ENCODE measurements at places on chromosomes 3 and 15.
A peak's percentile ranks its signal among the peaks of the same experiment; 100 is the strongest.

- DNase-seq = no peak
Observed at GRCh38 chr15:60349589-60349988, 48.2 kb downstream of the ANXA2 start.

- DNase-seq = peak; percentile 43
Observed at GRCh38 chr3:193830791-193831191, 237.8 kb downstream of the OPA1 start.

- no peak for DNase-seq
Observed at GRCh38 chr3:127718916-127719290, 46.2 kb downstream of the ABTB1 start.

GRCh38 chr15:74461847-74462511 is 1.0 kb upstream of the UBL7 start:
- DNase-seq = no peak

GRCh38 chr15:51086409-51086808 is 8.3 kb downstream of the TNFAIP8L3 start:
- DNase-seq = no peak

GRCh38 chr3:87164245-87164644 is 62.9 kb upstream of the CHMP2B start:
- no peak for DNase-seq

DNA sequence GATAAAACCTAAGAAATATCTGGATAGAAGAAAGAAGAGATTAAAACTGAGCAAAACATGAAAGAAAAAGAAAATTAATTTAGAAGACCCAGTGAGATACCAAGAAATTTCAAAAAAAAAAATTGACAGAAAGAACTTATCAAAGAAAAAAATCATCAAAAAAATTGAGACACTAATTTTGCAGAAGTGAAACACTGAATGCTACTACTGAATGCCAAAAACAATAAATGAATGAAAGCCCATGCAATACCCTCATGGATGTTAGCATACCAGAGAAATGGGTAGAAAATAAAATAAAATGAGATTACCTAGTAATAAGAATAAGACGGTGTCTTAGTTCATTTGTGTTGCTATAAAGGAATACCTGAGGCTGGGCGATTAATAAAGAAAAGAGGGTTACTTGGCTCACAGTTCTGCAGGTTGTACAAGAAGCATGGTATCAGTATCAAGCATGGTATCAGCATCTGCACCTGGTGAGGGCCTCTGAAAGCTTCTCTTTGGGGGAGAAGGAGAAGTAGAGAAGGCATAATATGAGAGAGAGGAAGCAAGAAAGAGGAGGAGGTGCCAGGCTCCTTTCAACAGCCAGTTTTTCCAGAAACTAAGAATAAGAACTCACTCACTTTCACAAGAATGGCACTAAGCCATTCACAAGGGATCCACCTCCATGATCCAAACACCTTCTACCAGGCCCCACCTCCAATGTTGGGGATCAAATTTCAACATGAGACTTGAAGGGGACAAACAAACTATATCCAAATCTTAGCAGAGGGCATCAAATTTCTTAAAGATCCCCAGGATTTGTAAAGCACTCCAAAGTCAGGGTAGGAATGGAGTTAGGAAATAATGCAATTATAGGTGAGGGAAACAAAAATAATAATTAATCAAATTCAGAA is 73.2 kb downstream of the BTLA start:
- DNase-seq = no peak

DNA sequence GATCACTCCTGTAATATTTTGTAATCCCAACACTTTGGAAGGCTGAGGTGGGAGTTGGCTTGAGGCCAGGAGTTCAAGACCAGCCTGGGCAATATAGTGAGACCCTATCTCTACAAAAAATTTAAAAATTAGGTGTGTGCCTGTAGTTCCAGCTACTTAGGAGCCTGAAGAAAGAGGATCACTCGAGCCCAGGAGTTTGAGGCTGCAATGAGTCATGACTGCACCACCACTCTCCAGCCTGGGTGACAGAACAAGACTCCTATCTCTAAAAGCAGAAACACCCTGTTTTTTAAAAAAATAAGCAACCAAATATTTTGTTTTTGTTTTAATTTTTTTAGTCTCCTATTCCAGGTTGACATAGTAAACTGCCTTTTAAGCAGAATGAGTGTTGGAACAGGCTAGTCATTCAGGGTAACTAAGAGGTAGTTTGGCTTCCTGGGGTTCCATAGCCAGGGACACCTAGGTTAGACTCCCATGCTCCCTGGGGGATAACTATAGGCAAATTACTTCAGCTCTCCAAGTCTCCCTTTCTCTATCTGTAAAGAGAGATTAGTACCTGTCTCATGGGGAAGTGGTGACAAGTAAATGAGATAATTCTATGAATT is 114.6 kb upstream of the C15orf61 start:
- no peak for DNase-seq

- DNase-seq = no peak
Observed at GRCh38 chr3:183392186-183393034, 36.0 kb downstream of the MCF2L2 start.

GRCh38 chr3:2036076-2036475 is 62.6 kb upstream of the CNTN4 start:
- DNase-seq = no peak

- DNase-seq = no peak
Observed at GRCh38 chr3:49030321-49030720, 1.1 kb upstream of the IMPDH2 start.

GRCh38 chr15:77505556-77505955 is 84.9 kb downstream of the HMG20A start:
- no peak for DNase-seq

GRCh38 chr15:77540312-77541060 is 92.2 kb downstream of the LINGO1 start:
- DNase-seq = no peak

DNA sequence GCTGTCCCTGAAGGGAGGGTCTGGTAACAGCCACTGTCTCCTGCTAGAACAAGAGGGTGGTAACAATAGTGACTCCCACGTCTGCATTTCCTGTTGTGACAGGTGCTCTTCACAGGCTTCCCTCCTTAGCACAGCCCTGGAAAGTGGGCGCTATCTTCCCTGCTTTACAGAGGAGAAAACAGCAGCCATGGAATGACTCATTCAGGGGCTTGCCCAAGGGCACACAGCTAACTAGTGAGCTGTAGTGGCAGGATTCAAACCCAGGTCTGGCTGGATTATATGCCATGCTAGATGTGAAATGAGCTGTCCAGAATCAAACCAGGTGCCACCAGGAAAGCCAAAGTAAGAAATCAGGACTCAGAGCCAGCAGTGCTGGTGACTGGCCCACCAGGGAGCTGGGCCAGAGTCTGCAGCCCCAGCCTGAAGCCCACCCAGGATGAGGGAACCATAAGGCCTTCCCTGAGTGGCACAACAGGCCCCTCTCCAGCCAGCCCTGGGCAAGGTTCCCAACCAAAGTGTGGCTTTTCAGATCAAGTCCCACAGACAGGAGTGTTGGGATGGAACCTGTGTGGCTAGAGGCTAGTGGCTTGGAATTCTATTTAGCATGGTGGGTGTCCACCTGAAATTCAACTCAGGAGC is 102.4 kb downstream of the ETFA start:
- no peak for DNase-seq

- DNase-seq = peak; percentile 6
Observed at GRCh38 chr15:26771168-26771567, 1.7 kb downstream of the GABRB3 start.

DNA sequence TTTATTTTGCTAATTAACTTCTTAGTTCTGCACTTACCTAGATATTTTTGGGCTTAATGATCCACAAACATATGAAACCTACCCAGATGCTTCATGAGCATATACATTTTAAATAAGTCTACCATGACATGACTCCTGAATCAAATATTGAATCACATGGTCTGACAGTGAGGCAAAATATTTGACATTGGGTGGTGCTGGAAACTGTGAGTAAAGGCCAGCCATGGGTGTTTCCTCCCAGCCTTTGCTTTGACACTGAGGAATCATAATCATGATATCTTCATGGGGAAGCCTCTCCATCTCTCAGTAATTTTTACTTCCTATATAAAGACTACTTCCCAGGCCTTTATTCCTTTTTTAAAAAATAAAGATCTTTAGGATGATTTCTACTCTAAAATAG is 22.8 kb upstream of the SSR3 start:
- no peak for DNase-seq

DNA sequence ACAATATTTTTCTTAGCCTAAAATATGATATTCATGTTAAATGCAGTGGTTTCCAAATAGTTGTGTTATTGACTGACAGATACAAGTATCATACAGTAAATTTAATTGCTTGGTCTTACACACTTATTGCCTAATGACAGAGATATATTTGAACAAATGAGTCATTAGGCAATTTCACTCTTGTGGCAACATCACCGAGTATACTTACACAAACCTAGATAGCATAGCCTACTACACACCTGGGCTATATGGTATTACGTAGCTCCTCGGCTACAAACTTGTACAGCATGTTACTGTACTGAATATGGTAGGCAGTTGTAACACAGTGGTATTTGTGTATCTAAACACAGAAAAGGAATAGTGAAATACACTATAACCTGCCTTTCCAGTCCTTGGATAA is 50.3 kb downstream of the SERPINI1 start:
- DNase-seq = no peak

- no peak for DNase-seq
Observed at GRCh38 chr3:64890006-64890405, 202.2 kb upstream of the ADAMTS9 start.
